ENCODE measurements at places on chromosomes 3 and 15.

- DNase-seq: no peak
These were observed 1.1 kb upstream of the EPHA6 start for GRCh38 chr3:96813134-96813819.

- DNase-seq: no peak
These were observed 294.1 kb downstream of the NTRK3 start for GRCh38 chr15:87962428-87962827.

GRCh38 chr3:123267821-123268220 is 66.1 kb downstream of the SEC22A start:
- DNase-seq: no peak

- DNase-seq: no peak
These were observed 68.0 kb downstream of the FNDC3B start for GRCh38 chr3:172107403-172107802.

- no peak for DNase-seq
These were observed 295.4 kb downstream of the SLC9A9 start for GRCh38 chr3:143552851-143553250.

DNA sequence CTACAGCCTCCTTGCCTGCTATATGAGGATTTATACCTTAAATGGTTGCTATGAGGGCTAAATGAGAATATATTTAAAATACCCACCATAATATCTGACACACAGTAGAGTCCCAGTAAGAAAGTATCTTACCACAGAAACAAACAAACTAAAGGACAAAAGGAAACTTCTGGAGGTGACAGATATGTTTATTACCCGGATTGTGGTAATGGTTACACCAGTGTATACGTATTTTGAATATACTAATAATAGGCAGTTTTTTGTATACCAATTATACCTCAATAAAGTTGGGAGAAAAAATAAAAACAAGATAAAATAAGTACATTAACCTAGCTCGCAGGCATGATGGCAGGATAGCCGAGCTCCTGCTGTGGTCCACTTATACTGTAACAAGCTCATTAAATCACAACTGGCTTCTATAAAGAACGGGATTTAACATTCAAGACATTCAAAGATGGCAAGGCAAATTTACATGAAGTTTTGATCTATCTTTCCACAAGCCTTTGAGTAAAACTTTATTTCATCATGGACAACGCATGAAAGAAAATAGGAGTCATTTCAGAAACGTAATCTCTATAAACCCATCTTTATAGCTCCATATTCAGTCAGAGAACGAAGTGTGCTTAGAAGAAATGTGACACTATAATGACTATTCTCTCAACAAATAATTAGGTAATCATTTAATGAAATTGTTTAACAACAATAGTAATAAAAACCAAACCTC is 1.5 kb downstream of the RPN1 start:
- DNase-seq: no peak

GRCh38 chr15:25094066-25094465 is 139.3 kb downstream of the SNRPN start:
- DNase-seq: no peak

- no peak for DNase-seq
These were observed 12.8 kb downstream of the UBXN7 start for GRCh38 chr3:196419386-196419785.

DNA sequence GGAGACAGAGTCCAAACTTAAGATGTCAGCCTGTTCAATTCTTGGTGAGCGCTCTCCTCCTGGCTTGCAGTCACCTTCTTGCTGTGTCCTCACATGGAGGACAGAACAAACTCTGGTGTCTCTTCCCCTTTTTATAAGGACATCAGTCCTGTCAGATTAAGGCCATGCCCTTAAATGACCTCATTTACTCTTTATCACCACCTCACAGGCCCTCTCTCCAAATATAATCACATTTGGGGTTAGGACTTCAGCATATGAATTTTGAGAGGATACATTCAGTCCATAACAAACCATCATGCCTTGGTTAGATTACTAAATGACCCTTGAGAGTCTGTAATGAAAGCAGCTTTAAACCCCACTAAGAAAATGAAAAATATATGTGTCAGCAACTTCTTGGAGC is 175.2 kb downstream of the TAFA4 start:
- no peak for DNase-seq

- no peak for DNase-seq
These were observed 1.7 kb downstream of the SLC25A20 start for GRCh38 chr3:48896936-48897335.

DNA sequence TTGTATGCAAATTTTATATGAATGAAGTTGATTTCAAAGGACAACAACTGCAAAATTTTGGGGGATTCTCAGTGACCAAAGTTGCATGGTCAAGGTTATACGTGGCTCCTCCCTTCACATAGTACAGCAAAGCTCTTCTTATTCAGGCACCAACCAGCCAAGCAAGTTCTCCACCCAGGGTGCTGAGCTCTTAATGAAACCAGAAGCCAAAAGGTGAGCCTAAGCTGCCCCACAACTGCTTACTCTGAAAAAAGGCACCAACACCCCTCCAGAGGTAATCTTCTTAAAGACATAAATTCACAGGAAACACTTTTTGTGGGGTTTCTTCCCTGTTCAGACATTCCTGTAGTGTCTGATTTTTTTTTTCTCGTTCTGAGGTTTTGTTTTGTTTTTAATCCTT is 106.1 kb upstream of the GMNC start:
- no peak for DNase-seq

GRCh38 chr15:29064290-29064689 is 178.5 kb downstream of the APBA2 start:
- DNase-seq: no peak
